ENCODE measurements at places on chromosomes 2 and 18. TPM values are rescaled to one million over a fixed set of nuclear protein-coding genes. Genes with fewer than 3 reads are reported as not detected.

The SERPINB12 gene
- not detected for total RNA-seq

The CTAGE1 gene
- total RNA-seq, result 0.09 TPM

The RAB27B gene
- 3.5 TPM for total RNA-seq

The LONRF2 gene
- under 0.01 TPM for total RNA-seq

The APOB gene
- total RNA-seq, result 0.27 TPM

The IL1R1 gene
- 23.2 TPM for total RNA-seq

The SLC14A1 gene
- 0.09 TPM for total RNA-seq

The CTIF gene
- total RNA-seq, result 16.5 TPM

The EIF5B gene
- 33.6 TPM for total RNA-seq

The CXCR1 gene
- not detected for total RNA-seq

The PXDN gene
- 313 TPM for total RNA-seq

The ARHGAP28 gene
- 0.28 TPM for total RNA-seq

The ALPG gene
- total RNA-seq, result not detected

The GALNT1 gene
- 160 TPM for total RNA-seq
